ENCODE measurements at places on chromosomes 3 and 15. TPM values are rescaled to one million over a fixed set of nuclear protein-coding genes. Genes with fewer than 3 reads are reported as not detected.

DNA sequence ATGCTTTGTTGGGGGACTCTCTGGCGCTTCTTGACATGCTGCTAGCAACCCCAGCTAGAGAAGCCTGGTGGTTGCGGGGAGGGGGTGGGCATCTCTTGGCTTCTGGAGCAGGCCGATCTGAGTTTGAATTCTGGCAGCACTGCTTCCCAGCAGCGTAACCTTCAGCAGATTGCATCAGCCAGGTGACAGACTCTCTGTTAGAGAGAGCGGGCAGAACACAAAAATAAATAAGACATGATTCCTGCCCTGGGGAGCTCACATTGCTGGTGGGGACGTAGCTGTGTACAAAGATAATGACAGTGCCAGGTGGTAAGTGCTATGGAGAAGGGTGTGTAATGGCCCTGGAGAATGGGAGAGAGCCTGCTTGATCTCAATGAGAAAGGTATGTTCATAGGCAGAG, 87.4 kb downstream of the THSD4 start:
- DNase-seq = no peak

- no peak for DNase-seq
Observed at GRCh38 chr15:31135523-31135922, 34.0 kb upstream of the TRPM1 start.

DNA sequence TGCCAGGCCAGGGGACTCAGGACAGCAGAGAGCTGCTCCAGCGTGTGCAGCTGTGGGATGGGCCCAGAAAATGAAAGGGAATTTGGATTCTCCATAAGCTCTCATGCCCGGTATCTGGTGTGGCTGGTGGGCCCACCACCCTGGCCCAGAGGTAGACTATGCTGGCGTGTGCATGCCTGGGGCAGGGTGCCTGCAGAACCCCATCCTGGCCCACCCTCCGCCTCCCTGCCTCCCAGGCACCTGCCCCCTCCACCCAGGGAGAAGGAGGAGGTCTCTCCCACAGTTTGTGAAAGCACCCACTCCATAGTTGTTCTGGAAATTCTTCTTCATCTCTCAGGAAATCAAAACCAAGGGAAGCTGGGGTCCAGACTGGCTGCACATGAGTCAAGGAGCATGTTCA, 112.9 kb downstream of the ADCY5 start:
- DNase-seq = no peak

ARGFX gene
- polyA plus RNA-seq = not detected

- no peak for DNase-seq
Observed at GRCh38 chr3:29741231-29741630, 460.4 kb downstream of the RBMS3 start.

- no peak for DNase-seq
Observed at GRCh38 chr15:61835496-61836106, 224.6 kb downstream of the VPS13C start.
